ENCODE measurements at places on chromosomes 5 and 9.

GRCh38 chr5:53425687-53426511, 54.5 kb upstream of the FST start:
- no peak for DNase-seq

- DNase-seq = no peak
Observed at GRCh38 chr5:61450493-61451279, 118.6 kb downstream of the ZSWIM6 start.

- DNase-seq = no peak
Observed at GRCh38 chr9:72982146-72982799, 29.4 kb upstream of the ALDH1A1 start.

GRCh38 chr9:13429301-13430190, 150.1 kb upstream of the MPDZ start:
- DNase-seq = no peak

- DNase-seq = no peak
Observed at GRCh38 chr9:6079386-6079785, 64.0 kb upstream of the RANBP6 start.

- no peak for DNase-seq
Observed at GRCh38 chr9:6598249-6598725, 47.2 kb downstream of the GLDC start.

GRCh38 chr5:155307229-155307628, 293.7 kb downstream of the KIF4B start:
- no peak for DNase-seq

DNA sequence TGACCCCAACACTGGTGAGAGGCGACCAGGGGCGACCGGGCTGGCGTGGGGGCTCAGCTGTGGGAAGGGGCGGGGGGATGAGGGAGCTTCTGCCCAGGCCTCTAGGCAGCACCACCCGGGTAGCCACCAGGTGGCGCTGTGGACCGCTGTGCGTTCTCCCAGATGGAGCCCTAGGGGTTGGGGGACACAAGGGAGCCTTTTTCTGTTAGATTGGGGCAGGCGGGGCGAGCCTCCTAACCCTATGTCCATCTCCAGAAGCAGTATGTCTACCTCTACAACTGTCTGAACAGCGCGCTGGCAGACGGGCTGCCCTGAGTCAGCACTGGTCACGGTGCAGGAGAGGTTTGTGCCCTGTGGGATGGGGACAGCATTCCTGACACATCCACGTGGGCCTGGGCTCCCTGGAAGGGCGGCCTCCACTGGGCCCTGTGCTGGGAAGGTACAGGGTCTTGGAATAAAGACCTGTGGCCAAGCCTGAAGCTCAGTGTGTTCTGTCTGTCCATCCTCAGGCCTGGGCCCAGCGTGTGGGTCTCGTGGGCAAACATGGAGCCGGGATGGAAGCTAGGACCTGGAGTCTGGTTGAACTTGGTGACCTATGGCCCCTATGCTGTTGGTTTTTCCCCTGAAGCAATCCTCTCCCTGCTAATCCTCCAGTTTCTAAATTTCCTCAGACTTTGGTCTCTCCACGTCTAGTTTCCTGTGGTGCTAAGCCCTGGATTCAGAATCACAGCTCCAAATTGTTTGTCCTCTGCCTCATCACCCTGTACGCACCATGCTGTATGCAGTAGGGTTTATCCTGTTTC, 23.1 kb upstream of the SPTLC1 start:
- DNase-seq = peak; percentile 78
